ENCODE measurements at places on chromosomes 4 and X.

- DNase-seq = no peak
These were observed 17.3 kb upstream of the TBC1D14 start for GRCh38 chr4:6892190-6892908.

DNA sequence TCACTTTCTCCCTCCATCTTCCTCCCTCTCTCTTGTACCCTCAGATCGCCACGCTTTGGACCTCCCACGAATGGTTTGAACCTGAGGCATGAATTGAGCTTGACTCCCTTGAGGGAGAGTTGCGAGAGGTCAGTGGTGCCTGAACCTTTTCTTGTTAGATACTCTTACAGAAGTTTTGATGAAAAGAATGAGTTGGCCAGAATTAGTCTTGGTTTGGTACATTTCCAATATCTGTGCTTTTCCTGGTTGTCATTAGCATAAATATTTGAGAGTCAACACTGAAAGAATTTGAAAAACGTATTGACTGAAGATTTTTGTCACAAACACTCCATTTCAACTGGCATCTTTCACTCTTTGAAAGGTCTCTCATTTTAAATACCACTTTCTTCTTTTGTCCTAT is 510.6 kb upstream of the DIPK2B start:
- peak; percentile 67 for DNase-seq

DNA sequence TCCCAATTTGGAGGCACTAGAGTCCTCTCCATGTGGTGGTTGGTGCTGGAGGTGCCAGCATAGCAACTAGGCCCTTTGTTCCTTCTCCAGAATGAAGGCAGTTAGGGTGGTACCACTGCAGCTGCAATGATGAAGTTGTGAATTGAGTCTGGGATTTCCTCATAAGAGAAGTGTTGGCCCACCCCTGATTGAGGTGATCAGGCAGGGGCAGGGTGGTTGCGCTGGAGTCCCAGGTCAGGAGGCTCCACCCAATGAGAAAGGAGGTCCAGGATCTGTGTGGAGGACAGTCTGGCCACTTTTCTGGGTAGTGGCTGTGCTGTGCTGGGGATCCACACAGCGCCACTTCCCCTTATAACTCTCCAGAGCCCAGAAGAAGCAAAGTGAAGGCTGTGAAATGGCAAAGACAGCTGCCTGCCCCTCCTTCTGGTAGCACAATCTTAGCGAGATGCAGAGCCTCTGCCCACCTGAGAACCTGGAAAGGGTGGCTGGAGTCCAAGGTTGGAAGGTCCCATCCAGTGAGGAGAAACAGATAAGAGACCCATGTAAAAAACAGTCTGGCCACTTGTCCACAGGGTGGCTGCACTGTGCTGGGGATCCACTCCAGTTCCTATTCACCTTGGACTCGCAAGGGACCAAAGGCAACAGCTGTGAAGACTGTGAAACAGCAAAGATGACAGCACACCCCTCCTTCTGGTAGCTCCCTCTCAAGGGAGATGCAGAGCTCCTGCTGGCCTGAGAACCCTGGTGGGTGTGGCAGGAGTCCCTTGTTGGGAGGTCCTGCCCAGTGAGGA is 124.6 kb downstream of the RRAGB start:
- no peak for DNase-seq

DNA sequence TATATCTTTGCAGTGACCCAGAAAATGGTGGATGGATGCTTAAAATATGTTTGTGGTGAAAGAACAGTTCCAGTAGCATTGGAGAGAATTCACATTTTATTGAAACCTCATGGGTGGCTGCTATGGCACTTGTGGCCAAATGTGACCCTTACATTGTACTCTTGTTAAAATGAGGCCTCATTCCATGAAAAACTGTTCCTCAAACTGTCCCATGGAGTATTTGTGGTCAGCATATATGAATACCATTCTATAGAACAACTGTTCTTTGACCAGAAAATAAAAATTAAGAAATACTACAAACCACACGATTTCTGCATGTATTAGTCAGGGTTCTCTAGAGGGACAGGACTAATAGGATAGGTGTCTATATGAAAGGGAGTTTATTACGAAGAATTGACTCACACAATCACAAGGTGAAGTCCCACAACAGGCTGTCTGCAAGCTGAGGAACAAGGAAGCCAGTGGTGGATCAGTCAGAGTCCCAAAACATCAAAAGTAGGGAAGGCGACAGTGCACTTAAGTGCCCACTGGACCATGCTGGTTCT is 35.1 kb downstream of the GEMIN8 start:
- peak; percentile 13 for DNase-seq

GRCh38 chrX:106912864-106913263 is 7.3 kb upstream of the CLDN2 start:
- peak; percentile 15 for DNase-seq

All from HS-5 (cell line).